Choroid plexus epithelial cell (primary cell): ENCODE measurements at places on chromosomes 16 and 17.

DNA sequence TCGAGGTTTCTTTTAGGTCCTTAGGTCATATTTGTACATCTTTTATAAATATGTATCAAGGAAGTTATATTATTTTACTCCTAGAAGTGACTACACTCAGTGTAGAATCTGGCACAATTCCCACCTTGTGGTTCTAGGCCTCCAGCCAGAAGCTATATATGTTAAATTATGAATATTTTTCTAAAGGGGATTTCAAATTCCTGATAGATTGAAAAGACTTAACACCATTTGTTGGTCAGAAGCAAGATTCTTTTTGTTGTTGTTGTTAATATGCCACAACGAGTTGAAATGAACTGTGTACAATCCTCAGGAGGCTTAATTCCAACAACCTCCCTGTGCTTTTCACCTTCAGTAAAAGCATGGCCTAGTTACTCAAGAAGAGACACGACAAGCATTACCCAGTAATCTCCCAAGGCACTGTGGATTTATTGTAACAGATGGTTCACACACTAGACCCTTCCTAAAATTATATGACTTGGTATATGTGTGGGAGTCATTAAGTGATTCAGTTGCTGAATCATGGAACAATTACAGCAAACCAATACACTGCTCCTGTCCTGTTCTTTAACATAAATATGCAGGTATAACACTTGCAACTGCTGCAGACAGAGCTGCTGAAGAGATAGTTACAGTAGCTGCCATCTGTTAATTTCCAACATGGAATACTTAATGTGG lies 964.4 kb upstream of the GOT2 start:
- DNase-seq = peak; percentile 88

DNA sequence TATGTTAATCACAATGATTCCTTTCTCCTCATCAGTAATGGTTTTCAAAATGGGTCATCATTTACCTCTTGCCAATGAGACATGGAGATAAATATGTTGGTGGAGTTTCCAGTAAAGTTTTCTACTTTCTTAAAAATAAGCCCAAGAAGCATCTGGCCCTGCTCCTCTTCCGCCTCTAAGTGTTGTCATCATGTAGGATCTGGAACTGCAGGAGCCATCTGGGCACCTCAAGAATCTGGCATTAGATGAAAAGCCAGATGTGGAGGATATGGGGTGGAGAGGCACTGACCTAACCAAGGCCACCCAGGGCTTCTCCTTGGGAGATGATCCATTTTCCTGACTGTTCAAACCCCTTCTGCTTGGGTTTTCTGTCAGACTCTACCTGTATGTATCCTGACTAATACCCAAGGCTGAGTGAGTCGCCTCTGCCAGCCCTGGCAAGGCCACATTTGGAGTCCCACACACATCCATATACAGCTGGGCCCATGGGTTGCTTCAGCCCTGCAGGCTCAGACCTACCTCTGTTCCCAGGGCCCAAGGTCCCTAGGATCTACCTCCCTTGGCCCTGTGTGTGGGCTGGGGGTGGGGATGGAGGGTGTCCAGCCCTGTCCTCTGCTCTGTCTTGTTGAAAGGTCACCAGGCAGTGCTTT lies 24.6 kb downstream of the CCDC182 start:
- DNase-seq = no peak

DNA sequence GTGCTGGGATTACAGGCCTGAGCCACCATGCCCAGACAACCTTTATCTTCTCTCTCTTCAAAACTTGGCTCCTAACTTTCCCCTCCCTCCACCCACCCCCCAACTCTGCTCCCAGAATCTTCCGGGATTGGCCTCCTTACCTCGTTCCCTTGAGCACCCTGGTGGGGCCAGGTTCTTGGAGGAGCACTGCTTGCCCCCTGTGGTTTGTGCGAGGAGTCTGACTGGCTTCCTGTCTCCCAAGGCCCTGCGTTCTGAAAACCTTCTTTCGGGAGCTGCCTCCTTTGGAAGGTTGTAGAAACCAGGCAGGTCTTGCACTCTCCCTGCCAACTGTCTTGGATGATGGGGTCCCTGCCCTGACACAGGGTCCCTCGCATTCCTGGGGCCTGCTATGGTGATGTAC lies 19.8 kb downstream of the PLXDC1 start:
- DNase-seq = peak; percentile 49

- no peak for DNase-seq
These were observed 2.3 kb upstream of the PCYT2 start for GRCh38 chr17:81913394-81914102.

- DNase-seq = no peak
These were observed 12.5 kb upstream of the ANKRD40CL start for GRCh38 chr17:50779747-50780353.

- no peak for DNase-seq
These were observed 12.8 kb downstream of the ZNF778 start for GRCh38 chr16:89230255-89230654.

- DNase-seq = no peak
These were observed 110.3 kb upstream of the RBL2 start for GRCh38 chr16:53323924-53324323.

GRCh38 chr17:4706121-4706520 lies 2.2 kb upstream of the PELP1 start:
- peak; percentile 28 for DNase-seq

DNA sequence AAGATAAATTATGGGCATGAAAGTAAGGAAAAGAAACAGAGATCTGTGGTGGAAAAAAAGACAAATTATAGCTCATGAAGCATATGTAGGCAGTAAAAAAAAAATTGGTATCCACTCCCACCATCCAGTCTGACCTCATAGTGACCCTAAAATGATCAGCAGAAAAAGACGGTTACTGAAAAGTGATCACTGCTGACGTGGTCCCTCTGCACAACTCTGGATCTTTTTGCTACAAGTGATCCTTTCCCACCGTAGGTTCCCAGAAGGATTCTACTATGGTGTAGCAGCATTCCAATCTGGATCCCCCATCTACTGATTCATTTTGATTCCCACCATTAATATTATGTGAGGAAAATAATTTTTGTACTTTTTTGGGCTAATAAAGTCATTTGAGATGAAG lies 10.9 kb upstream of the CHST6 start:
- peak; percentile 6 for DNase-seq

GRCh38 chr16:63943566-63943965 lies 1178.3 kb downstream of the CDH11 start:
- no peak for DNase-seq

DNA sequence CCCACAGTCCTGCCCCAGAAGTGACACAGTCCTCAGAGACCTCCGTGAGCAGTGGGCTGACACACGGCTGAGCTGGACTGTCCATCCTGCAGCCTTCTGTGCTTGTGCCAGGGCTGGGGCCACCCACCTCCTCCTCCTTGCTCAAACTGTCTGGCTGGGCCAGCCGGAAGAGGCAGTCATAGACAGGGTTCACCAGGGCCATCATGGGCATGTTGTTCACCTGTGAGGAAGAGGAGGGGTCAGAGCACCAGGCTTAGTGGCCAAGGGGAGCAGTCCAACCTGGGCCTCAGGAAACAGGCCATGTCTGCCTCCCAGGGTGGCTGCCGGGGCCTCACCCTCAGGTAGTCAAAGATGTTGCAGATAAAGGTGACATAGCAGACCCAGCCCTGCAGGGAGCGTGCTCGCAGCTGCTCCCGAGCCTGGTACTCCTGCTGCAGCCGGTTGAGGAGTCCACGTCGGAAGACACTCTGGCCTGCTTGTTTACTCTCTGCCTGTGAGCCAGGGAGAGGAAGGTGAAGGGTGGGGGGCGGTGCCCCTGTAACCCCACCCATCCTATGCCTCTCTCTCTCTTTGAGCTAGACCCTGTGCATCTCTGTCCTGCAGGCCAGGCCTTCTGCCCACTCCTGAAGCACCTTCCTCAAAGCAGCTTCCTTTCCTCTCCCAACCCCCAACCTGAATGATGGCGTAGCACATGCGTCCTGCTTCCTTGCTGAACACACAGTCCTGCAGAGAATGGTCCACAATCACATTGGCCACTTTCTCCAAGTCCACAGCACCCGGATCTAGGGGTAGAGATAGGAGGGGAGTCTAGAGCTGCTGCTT lies 3.4 kb downstream of the MIF4GD start:
- DNase-seq = no peak
